ENCODE measurements at places on chromosomes 5 and 9.
A peak's percentile ranks its signal among the peaks of the same experiment; 100 is the strongest.

DNA sequence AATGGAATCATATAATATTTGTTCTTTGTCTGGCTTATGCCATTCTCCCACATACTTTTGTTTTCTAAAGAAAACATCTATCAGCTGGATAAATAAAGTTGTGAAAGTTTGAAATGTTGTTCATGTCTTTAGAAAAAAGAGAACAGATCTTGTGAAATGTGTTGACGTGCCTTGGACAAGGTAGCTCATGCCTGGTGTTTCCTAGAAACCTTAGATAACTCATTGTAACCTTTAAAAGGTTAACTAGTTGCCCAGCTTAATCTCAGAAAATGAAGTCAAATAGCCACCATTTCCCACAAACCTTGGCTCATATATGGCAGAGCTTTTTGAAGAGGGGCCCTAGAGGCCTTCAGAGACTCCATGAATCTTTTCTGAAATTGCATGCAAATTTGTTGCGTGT lies 15.3 kb downstream of the CDO1 start:
- no peak for DNase-seq

GRCh38 chr9:126761274-126761673 lies 43.6 kb upstream of the ZBTB43 start:
- DNase-seq, result no peak

GRCh38 chr5:36519881-36520280 lies 86.5 kb upstream of the SLC1A3 start:
- no peak for DNase-seq

DNA sequence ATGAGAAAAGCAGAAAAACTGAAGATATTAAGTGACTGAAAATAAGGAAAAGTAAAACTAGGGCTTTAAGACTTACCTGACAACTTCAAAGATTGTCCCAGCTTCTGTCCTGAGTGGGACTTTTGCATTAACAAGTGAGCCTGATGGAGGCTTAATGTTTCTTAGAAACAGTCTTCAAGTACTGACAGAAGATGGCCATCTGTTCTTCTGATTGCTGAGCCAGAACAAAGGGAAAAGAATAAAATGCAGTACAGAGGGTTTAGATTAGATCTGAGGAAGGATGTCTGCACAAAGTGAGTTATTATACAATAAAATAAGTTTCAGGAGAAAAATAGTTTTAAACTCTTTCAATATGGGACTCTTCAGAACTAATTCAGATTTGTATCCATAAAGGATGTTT lies 500.7 kb downstream of the CETN3 start:
- no peak for DNase-seq

DNA sequence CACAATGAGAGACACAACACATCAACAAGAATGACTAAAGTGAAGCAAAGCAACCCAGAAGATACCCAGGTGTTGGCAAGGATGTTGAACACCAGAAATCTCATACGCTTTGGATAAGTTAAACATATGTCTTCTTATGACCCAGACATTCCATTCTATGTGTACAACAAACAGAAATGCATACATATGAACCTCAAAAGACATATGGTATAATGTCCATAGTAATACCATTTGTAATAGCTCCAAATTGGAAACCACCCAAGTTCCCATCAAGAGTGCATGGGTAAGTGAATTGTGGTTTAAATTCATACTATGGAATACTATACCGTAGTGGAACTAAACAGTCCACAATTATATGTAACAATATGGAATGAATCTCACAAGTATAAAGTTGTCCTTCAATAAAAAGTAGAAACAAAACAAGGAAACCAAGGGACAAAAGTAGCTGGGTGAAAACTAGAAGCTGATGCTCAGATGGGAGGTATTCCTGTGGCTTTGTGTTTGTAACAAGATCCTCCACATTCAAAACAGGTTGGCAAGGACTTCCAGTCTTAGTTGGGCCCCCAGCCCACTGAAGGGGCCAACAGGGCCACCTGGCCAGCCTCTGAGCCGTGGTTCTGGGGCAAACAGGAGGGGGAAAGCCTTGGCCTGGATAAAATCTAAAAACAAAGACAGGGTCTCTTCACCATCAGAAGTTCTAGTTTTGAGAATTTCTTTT lies 171.8 kb upstream of the PITX1 start:
- no peak for DNase-seq

GRCh38 chr5:163504079-163504931 lies 1.1 kb upstream of the MAT2B start:
- peak; percentile 42 for DNase-seq

DNA sequence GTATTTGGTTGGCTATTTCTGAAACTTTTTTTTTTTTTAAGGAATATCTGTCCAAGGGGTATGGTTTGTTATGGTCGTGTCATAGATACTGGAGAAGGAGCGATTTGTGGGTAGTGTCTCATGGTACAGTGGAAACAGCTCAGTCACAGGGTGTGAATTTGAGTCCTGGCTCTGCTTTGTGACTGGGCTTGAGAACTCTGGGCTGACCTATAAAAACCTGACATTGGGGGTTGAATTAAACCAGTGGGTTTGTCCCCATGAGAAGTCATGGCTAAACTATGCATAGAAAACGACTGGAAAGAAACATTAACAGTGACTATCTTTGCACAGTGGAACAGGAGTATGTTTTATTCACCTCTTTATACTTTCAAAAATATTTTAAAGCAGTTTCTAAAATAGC lies 54.7 kb downstream of the MACROH2A1 start:
- DNase-seq, result no peak

DNA sequence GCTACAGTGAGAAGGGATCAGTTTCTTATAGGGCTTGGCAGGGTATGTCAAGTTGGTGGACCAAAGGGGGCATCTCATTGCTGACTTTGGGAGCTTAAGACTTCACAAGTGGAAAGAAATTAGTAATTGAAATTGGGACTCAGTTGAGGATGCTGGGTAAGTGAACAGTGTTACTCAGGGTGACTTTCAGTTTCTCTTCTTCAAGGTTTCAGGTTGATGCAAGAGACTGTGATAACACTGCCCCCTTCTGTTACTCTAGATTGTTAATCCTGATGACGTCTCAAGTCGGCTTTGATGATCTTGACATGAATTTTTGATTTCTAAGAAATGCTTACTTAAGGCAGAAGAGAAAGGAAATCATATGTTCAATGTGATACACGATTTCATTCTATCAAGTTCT lies 21.3 kb downstream of the KCTD16 start:
- DNase-seq, result no peak

GRCh38 chr9:129023036-129023907 lies 4.9 kb downstream of the SH3GLB2 start:
- DNase-seq, result no peak

DNA sequence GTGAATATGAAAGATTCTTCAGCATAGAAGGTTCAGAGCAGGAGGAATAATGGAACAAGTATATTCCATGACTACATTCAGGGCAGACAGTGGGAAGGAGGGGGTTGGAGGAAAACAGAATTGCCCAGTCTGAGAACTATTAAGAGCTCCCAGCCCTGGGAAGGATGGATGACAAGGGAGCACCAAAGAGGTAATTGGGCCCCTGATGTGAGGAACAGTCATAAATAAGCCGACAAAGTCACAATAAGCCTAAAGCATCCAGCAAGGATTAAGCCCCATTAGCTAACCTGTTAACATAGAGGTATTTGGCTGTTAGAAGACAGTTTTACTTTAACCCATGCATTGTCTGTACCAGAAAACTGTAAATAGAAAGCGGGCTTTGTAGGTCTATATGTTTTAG lies 348.7 kb upstream of the SEMA6A start:
- no peak for DNase-seq

DNA sequence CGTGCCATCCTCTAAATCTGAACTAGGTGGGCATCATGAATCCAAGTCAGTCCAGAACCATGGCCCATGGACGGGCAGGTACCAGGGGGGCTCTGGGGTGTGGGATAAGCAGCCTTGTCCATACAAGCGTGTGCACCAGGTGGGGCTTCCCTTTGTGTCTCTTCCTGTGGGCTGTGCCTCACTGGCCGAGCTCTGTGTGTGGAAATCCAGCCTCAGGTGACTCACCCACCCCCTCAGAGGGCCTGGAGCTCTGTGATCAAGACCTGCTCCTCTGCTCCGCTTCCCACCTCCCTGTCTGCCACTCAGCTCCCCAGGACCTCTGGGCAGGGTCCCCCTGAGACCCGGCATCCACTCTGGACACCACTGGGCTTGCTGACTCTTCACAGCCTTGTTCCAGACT lies 33.0 kb downstream of the GADD45G start:
- DNase-seq, result no peak

DNA sequence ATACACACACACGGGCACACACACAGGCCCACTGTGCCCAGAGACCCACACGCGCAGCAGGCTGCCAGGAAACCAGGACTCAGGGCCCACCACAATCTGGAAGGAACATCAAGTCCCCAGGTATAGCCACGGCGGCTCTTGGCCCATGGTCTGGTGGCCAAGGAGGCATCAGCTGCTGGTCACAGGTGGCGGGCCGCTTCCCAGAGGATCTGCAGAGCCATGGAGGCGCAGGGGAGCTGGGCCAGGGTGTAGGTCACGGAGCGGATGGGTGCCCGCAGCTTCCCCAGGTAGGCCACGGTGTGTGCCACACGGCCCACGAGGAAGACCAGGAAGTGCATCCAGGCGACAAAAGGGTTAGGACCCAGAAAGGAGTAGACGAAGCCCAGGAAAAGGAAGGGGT lies 13.4 kb downstream of the PTGES start:
- DNase-seq, result no peak

DNA sequence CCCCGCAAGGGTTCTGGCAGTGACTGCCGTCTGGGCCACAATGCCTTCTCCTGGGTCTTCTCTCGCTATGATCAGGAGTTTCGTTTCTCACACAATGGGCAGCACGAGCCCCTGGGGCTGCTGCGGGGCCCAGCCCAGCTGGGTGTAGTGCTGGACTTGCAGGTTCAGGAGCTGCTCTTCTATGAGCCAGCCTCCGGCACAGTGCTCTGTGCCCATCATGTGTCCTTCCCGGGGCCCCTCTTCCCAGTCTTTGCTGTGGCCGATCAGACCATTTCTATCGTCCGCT lies 7.0 kb downstream of the HDHD3 start:
- no peak for DNase-seq

- DNase-seq, result no peak
Measured at GRCh38 chr5:89270901-89271300, 387.9 kb upstream of the MEF2C start.

DNA sequence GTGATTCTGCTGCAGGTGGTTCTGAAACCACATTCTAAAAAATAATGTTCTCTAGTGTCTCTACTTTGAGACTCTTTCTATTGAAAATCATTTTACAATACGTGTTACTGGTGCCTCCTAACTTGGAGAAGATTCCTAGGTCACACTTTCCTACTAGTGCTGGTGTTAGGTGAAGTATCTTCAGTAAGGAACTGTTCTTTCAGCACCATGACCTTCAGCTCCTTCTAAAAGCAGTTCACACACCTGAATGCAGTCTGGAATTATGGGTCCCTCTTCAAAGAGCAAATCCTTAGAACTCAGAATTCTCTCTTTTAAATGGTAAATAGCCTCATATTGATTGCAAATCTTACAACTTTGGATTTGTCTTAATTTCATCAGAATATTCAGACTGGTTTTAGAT lies 10.6 kb upstream of the DPYSL3 start:
- no peak for DNase-seq

DNA sequence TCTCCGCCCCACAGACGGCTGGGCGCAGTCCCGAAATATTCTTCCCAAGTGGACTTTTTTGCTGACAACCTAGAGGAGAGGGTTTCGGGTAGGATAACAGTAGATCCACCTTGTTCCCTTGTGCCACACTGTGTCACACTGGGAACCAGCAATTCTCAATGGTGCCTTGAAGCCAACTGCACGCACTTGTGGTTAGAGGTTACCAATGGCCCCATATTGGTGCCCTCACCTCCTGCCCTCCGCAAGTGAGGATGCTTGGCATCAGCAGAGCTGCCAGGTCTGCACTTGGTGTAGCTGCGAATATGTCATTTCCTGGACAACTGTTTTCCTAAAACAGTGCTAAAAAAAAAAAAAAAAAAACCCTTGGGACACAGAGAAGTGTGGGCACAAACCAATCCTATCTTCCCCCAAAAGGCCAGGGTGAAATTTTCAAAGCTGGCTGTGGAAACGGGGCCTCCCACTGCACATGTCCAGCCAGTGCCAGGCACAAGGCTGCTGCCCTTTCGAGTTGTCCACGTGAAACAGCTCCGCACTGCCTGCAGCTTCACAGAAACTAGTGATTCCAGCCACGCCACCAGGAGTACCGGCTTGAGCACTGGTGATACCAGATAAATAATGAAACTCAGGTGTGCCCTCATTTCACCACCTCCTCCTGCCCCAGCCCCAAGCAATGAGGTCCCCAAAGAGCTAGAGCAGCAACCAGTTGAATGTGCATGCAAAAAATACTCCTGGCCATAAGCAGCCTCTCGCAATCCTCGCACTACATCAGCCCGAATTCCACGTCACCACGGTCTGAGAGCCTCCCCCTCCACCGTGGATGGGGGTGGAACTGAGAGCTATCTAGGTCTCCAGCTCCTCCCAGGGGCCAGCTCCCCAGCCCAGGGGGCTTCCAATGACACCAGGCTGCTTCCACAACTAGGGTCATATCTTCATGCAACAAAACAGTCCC lies 51.2 kb downstream of the USP20 start:
- peak; percentile 56 for DNase-seq

- DNase-seq, result no peak
Measured at GRCh38 chr5:74266836-74267235, 373.7 kb downstream of the ENC1 start.

- DNase-seq, result no peak
Measured at GRCh38 chr5:74952406-74952805, 86.2 kb upstream of the FAM169A start.

- no peak for DNase-seq
Measured at GRCh38 chr9:83060556-83060955, 2.4 kb downstream of the RASEF start.

GRCh38 chr9:137656416-137656815 lies 37.6 kb downstream of the EHMT1 start:
- DNase-seq, result no peak

DNA sequence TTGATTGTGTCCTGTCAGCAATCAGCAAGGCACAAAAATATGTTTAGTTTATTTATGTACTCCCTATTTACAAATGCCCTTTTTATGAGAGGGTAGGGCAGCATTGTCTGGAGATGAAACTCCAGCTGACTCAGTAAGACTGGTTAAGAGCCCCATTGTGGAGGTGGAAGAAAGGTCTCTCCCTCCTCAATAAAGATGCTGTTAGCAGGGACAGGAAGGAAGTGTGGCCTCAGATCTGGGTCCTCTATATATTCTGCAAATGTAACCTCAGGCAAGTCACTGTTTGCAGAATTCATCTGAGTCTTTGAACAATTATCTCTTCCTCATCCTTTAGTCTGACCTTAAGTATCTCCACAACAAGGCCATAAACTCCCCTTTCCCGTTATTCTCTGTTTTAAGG lies 48.3 kb upstream of the TRAF1 start:
- no peak for DNase-seq
